ENCODE measurements at places on chromosomes 1 and 21.

DNA sequence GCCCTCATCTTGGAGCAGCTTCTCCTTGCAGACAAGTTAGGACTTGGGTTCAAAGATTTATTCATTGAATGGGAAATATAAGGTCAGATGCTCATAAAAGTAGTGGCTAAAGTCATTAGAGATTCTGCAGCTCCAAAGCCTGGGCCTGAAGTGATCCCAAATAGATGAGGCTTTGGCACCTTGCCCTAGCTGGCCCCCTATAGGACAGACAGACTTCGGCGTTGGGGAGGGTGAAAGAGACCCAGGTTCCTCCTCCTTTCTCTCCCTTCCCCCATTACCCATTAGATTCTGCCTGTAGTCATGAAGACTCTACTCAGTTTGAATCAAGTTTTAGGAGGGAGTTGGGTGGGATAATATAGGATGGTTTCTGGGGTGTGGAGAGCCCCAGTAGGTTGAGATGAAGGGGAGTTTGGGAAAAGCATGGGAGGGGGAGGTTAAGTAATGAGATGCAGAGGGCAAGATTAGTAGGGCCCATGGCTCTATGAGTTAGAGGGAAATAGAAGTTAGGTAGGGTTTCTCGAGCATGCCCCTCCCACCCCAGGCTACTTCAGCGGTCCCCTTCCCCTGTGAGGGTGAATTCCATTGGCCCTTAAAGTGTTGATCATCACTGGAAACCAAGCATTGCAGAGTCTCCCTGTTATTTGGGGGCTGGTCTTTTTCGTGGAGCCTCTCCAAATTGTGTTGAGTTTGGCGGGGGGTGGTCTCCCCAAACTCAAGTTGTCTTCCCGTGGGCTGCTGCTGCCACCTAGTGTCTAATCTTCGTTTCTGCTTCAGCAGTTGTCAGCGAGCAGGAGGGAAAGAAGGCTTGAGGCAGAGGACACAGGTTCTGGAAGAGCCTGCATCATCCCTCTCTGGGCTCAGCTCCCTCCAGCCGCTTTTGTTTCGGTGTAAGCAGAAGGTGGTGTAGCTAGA, 2.1 kb upstream of the AHDC1 start:
- DNase-seq, result peak; percentile 38

- DNase-seq, result no peak
Measured at GRCh38 chr1:24805534-24806301, 60.5 kb downstream of the CLIC4 start.

DNA sequence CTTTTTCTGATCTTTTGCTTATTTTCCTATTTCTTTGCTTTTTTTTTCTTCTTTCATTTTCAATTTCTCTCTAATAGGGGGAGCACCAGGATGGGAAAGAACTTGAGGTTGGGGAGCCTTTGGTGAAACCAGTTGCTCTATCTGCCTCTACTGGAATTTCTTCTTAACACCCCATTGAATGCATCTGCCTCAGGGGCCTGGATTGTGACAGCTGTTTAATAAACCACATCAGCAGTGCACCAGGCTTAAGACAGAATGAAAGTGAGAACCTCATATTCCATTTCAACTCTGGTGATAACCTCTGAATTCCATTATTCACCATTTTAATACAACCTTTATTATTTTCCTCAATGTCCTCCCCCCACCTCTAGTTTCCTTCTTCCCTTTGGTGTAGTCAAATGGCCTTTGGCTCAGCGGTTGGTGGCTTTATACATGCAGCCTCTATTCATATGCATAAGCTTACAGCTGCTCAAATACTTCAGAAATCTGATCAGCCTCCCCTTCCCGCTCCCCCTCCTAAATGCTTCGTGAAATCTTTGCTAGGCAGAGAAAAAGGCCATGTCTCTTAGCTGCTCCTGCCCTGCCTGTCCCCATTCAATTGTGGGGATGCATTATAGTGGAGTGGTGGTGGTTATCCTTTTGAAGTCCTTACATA, 537.3 kb upstream of the PLXNA2 start:
- DNase-seq, result no peak

GRCh38 chr1:218813237-218813636, 360.4 kb upstream of the LYPLAL1 start:
- DNase-seq, result no peak

DNA sequence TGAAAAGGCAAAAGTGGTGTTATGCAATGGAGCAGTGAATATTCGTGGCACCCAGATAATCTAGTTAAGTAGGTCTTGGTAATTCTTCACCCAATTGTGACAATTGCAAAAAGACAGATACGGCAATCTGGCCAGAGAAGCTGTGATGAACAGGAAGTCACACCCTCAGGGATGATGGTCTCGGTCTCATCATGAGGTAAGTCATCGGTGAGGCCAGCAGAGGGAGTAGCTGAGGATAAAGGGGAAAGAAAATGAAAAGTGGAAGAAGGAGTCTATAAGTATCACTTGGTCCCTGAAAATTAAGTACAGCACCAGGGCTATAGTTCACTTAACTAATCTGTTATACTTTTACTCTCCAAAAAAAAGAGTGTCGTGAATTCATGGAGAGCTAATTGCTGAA, 258.8 kb upstream of the NCAM2 start:
- no peak for DNase-seq
